ENCODE measurements at places on chromosomes 6 and 20.
A peak's percentile ranks its signal among the peaks of the same experiment; 100 is the strongest.

DNA sequence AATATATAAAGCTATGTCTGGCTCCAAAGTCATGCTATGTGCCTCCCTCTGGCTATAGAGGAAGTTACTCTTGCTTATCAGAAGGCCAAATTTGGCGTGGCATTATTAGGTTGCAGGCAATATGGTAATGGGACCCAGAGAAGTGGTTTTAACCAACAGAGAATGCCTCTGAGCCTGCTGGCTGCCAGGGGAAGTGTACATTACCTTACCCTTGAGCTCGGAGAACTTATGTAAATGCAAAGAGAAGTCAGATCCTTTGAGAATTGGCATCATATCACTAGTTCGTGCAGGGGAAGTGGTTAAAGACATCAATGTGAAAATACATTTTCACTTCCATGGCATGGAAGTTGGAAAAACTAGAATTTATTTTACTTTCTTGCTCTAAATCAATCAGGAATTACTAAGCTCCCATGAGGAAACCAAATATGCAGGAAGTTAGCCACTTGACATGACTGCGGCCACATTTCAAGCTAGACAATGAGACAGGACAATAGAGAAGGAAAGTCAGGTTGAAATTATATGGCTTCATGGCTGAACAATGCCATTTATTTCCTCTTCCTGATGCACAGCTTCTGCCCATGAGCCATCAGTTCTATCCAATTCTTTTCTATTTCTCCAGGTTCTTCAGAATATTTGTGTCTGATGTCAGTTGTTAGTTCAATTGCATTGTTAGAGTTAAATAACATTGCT lies 134.0 kb upstream of the PHACTR1 start:
- no peak for DNase-seq

DNA sequence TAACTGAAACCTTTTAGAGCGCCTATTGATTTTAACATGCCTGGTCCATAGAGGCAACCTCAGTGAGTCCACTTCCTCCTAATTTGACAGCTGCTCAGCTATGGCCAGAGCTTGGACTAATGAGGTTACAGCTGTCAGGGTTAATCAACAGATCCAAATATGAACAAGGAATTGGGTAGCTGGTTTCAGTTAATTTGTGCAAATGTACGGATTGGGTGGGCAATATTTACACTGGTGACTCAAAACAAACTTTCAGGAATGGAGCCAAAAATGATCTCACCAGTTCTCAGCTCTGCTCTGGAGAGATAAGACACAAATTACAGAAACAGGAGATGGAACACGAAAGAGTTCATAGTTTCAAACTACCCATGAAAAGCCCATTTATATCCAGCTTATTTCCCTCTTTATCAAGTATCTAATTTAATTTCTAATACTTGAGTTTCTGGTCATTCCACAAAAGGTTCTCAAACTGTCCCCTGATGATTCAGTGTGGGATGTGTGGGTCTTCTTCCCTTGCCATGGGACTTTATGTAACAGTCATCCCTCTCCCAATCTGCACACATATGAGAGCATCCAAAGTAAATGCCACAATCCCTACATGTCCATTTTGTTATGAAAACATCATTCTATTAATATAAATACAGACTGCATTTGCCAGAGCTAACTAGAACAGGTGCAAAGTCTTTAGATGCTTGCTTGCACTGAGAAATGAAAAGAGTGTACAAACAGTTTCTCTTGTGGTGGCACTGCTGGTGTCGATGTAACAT lies 149.9 kb downstream of the RPS12 start:
- no peak for DNase-seq

DNA sequence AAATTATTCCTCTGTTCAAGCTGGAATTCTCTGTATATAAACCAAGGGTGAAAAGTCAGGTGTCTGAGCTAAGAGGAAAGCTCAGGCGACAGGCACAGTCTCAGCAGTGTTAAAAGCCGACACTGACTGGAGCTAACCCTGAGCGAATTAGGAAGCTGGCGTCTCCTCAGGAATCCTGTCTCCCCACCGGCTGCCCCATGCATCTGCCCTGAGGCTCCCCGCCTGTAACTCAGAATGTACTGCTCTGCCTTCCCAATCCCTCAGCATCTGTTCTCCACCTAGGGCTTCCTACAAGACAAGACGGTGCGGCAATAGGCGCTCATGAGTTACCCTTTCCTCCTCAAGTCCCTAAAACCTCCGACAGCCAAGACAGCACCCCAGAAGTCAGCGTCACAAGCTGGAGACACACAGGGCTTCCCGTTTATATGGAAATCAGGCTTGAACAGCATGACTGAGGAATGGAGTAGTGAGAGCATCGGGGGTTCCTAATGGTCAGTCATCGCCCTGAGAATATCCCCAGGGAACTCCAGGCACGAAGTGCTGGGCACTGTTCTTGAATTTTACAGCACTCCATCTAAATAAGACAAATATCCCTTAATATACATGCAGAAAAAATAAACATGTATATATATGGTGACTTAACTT lies 33.5 kb downstream of the WDR27 start:
- DNase-seq = no peak

DNA sequence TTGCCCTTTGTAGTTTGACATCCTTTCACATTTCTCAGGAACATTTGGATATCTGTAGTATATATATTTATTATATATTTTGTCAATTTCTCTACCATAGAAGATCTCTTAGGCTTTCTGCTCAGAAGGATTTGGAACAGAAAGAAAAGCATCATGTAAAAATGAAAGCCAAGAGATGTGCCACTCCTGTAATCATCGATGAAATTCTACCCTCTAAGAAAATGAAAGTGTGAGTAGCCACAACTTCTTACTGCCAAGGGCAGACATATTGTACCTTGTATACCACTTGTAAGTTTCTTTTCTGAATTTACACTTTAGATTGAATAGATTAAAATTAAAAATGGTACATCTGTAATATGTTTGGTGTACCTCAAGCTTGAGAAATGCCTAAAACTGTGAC lies 31.2 kb downstream of the TPX2 start:
- no peak for DNase-seq

GRCh38 chr6:16064671-16065072 lies 64.2 kb upstream of the MYLIP start:
- DNase-seq = no peak

GRCh38 chr20:35286077-35286898 lies 1.7 kb upstream of the EIF6 start:
- peak; percentile 76 for DNase-seq

- no peak for DNase-seq
These were observed 120.1 kb upstream of the ARMC2 start for GRCh38 chr6:108727966-108728730.

DNA sequence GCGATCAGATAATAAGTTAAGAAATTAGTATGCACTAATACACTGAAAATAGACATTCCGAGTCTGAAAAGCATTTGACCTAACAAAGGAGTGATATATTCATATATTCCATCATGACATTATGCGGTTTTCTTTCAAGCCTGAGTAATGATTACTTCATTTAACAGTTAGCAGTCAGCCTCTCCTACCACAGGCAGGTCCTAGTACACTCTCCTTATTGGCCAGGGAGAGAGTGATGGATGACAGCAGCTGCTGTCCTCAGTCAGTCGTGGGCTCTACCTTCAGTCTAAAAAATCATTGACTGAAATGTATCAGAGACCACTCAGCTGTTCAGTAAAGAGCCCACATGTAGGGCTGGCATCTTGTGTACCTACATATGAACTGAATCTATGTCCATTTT lies 33.2 kb upstream of the VGLL2 start:
- DNase-seq = no peak

DNA sequence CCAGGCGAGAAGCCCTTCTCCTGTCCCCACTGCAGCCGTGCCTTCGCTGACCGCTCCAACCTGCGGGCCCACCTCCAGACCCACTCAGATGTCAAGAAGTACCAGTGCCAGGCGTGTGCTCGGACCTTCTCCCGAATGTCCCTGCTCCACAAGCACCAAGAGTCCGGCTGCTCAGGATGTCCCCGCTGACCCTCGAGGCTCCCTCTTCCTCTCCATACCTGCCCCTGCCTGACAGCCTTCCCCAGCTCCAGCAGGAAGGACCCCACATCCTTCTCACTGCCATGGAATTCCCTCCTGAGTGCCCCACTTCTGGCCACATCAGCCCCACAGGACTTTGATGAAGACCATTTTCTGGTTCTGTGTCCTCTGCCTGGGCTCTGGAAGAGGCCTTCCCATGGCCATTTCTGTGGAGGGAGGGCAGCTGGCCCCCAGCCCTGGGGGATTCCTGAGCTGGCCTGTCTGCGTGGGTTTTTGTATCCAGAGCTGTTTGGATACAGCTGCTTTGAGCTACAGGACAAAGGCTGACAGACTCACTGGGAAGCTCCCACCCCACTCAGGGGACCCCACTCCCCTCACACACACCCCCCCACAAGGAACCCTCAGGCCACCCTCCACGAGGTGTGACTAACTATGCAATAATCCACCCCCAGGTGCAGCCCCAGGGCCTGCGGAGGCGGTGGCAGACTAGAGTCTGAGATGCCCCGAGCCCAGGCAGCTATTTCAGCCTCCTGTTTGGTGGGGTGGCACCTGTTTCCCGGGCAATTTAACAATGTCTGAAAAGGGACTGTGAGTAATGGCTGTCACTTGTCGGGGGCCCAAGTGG lies 5.3 kb downstream of the SNAI1 start:
- no peak for DNase-seq

- DNase-seq = no peak
These were observed 368.9 kb upstream of the JARID2 start for GRCh38 chr6:14876778-14877613.

- DNase-seq = no peak
These were observed 169.9 kb upstream of the CST7 start for GRCh38 chr20:24779131-24779530.

DNA sequence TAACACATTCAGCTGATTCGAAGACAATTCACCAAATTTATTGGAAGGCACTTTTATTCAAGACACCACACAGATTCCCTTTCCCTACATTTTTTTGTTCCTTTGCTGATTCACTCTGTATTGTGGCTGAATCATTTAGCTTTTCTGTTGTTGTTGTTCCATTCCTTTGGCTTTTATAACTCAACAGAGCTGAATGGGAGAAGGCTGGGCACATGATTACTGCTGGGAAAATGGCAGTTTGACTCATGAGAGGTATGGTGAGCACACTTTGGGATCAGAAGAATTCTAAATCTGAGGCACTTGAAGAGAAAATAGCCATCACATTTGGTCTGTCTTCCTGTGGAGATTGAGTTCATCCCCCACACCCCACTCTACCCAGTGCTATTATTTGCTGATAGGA lies 15.7 kb upstream of the SAYSD1 start:
- no peak for DNase-seq

- DNase-seq = no peak
These were observed 32.8 kb downstream of the PPP1R14C start for GRCh38 chr6:150175586-150176151.

DNA sequence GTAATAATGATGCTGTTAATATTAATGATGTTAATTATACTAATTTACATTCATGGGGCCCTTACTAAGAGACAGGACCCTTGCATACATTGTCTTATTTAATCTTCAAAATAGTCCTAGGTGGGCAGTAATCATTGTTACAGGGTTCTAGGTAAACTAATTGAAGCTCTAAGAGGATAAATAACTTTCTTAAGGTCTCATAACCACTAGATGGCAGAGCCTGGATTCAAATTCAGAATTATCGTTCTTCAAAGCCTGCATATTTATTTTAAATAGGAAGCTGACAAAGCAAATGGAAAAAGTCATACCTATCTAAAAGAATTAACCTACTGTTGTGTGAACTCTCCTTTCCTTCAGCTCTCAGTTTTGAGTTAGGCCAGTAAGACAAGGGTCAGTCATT lies 23.5 kb downstream of the PTCHD4 start:
- no peak for DNase-seq

- DNase-seq = no peak
These were observed 862.1 kb downstream of the KIF16B start for GRCh38 chr20:15711177-15711576.

GRCh38 chr6:4209196-4209595 lies 73.8 kb upstream of the ECI2 start:
- DNase-seq = no peak

- DNase-seq = no peak
These were observed 98.3 kb upstream of the SYNDIG1 start for GRCh38 chr20:24370911-24371695.

DNA sequence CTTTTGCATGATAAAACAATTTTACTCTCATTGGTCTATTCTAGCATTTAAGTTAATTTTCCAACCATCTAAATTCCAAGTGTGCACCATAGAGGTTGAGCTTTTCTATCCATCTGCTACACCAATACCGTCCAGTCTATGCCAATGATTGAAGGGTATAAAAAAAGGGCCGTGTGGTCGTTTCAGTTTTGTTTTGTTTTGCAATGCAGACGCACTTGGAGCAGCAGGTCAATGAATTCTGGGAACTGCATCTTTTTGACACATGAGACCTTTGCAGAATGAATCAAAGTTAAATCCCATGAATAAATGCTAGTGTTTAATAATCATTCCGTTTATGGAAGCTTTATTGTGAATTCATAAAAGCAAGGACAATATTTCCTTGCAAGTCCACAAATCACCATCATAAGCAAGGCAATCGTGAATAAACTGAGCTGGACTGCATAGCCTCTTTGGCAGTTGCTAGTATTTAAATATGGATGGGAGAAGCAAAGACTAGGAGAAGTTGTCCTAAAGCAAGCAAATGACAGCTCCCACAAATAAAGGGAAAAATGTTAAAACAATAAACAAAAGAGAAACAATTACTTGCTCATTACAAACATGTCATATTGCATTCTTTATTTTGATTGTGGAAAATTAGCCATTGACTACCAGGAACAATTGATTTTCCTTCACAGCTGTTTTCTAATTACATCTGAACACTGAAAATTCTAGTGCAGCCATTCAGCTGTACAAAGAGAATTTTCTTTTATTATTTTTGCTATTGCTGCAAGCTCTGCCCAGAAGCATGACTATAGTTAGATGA lies 649.7 kb upstream of the GJE1 start:
- DNase-seq = no peak

DNA sequence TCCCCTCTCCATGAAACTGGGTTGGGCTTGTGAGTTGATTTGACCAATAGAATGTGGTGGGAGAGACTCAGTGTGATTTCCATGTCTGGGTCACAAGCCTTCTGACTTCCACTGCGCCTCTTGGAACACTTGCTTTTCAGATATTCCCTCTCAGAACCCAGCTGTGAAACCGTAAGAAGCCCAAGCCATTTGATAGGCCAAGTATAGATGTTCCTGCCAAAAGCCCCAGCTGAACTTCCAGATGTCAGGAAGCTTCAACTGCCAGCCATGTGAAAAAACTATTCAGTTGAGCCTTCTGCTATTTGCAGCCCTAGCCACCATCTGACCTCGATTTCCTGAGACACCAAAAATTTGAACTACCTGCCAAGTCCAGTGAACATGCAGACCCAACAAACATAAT lies 387.8 kb upstream of the GJE1 start:
- no peak for DNase-seq

- no peak for DNase-seq
These were observed 16.2 kb downstream of the HLA-DPB1 start for GRCh38 chr6:33091957-33092356.
